CD4-positive, alpha-beta T cell (primary cell): ENCODE measurements at places on chromosomes 5 and 9. TPM values are rescaled to one million over a fixed set of nuclear protein-coding genes. Genes with fewer than 3 reads are reported as not detected.

- no peaks in the 10 kb centered on the region for H3K27me3 ChIP-seq
- no peak overlapping the region for H3K27ac ChIP-seq
- no peak for DNase-seq
- peaks cover 14% of the 10 kb centered on the region for H3K36me3 ChIP-seq
- H3K4me3 ChIP-seq = no peak overlapping the region
Observed at GRCh38 chr5:7908317-7908716, 39.4 kb downstream of the MTRR start.

GRCh38 chr5:133930061-133930812 lies 38.2 kb downstream of the C5orf15 start:
- no peak overlapping the region for H3K27ac ChIP-seq
- peaks cover 21% of the 10 kb centered on the region for H3K4me1 ChIP-seq
- no peaks in the 10 kb centered on the region for H3K36me3 ChIP-seq

The PCDHB11 gene
- not detected for total RNA-seq

DNA sequence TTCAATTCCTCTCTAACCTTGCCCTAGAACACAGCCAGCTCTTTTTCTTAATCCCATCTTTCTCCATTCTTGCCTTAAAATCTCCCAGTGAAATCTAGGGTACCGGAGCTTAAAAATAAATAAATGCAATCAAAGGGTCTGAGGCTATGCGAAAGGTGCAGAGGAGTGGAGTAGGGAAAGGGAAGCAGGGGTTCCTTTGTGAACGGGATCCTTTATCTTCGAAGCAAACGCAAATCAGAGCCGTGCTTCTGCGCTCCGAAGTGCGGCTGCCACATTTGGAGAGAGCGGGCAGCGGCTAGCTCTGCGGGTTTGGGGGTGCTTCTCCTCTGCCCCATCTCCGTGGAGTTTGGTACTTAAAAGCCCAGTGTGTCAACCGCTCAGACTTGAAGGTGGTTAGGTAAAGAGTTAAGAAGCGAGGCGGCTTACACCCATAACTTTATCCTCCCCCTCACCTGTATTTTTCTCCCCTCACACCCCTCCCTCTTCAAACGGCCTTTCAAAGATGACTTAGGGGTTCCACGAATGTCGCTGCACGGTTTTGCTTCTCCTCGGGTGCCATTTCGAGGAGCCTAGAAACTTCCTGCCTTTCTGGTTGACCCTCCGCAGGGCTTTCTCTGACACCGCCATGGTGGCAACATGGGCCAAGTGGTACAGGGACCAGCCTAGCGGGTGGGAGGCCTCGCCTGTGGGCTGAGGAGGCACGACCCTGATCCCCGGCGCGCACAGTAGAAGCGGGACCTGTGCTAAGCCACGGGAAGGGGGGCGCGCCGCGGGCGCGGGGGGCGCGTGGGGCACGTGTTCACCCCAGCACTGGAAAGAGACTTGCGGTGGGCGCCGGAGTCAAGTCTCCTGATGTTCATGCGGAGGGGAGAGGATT lies 31.7 kb upstream of the NFIB start:
- H3K4me1 ChIP-seq = peaks cover 5% of the 10 kb centered on the region
- H3K4me3 ChIP-seq = no peak overlapping the region
- peaks cover 92% of the 10 kb centered on the region for H3K27me3 ChIP-seq

The ENC1 gene
- 39.6 TPM for total RNA-seq

DNA sequence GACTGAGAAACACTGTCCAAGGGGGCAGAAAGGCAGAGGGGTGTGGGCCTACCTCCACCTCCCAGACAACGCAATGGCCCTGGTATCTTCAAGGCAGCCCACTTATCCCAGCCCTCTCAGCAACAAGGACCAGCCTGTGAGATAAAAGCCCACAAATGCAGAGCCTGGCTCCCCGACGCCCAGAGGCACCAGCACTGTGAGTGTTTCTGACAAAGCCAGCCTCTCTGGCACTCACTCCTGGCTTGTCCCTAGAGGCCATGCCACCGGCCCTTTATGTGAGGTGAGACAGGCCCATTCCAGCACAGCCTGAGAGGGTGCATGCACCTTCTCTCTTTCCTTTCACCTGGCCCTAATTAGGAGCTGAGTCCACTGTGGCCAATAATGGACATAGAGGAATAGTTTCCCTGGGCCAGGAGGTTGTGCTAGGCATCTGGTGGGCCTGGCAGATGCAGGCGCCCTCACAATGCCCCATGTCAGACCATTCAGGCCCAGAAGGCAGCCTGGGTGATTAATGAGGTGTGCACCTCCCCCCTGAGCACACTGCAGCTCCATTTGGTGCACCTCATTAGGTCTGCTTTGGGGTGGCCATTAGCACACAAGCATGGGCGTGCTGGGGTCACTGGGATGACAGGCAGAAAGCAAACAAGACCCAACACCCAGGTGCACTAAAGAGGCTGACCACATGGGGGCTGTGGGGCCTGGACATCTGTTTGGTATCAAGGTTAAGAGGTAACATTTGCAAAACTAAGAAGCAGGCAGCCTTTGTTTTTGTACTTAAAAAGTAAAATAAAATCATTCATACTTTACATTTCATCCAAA lies 176.0 kb downstream of the MED10 start:
- no peak overlapping the region for H3K4me3 ChIP-seq
- H3K4me1 ChIP-seq = no peaks in the 10 kb centered on the region
- H3K27ac ChIP-seq = no peak overlapping the region

The PNPLA7 gene
- 7.8 TPM for total RNA-seq

The PDE8B gene
- total RNA-seq = 0.27 TPM

GRCh38 chr9:84791643-84792042 lies 122.1 kb downstream of the NTRK2 start:
- no peak for DNase-seq
- peaks cover 8% of the 10 kb centered on the region for H3K27me3 ChIP-seq
- H3K27ac ChIP-seq = no peak overlapping the region
- H3K4me1 ChIP-seq = no peaks in the 10 kb centered on the region

The KLHL3 gene
- total RNA-seq = 22.0 TPM

DNA sequence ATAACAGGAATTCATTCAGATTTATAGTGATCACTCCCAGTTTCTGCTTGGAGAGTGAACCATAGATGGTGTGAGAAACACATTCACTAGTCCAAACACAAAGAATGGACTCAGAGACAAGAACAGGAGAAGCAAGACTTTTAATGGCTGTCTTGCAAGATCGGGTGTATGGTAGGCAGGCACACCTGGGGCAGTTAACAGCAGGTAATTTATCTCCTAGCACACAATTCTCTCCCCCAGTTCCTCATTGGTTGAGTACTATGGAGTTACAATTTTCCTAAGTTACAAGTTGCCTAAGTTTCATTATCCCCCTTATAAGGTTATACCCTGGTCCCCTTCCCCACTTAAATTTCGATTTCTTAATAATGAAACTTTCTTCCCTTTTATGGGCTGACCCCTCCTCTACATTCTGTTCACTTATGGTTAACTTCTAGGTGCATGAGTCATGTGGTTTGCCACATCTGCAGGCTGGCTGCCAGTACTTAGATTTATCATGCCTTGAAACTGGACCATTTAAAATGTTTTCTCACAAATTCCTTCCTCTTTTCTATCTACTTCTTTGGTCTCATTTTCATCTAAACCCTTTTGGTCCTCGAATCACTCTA lies 623.3 kb downstream of the HINT1 start:
- no peaks in the 10 kb centered on the region for H3K4me1 ChIP-seq
- no peak overlapping the region for H3K4me3 ChIP-seq
- no peaks in the 10 kb centered on the region for H3K36me3 ChIP-seq
- no peak overlapping the region for H3K27ac ChIP-seq
- no peaks in the 10 kb centered on the region for H3K27me3 ChIP-seq
- DNase-seq = no peak
